ENCODE measurements at places on chromosomes 16 and 17.

- no peak for DNase-seq
Measured at GRCh38 chr17:34899643-34900291, 61.5 kb downstream of the CCT6B start.

- DNase-seq, result no peak
Measured at GRCh38 chr16:68382296-68382718, 66.0 kb downstream of the SMPD3 start.

DNA sequence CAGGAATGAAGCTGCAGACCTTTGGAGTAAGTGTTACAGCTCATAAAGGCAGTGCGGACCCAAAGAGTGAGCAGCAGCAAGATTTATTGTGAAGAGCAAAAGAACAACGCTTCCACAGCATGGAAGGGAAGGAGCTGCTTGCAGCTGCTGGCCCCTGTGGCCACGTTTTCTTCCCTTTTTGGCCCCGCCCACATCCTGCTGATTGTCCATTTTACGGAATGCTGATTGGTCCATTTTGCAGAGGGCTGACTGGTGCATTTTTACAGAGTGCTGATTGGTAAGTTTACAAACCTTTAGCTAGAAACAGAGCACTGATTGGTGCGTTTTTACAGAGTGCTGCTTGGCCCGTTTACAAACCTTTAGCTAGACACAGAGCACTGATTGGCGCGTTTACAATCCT is 841.5 kb downstream of the CDH11 start:
- DNase-seq, result no peak

DNA sequence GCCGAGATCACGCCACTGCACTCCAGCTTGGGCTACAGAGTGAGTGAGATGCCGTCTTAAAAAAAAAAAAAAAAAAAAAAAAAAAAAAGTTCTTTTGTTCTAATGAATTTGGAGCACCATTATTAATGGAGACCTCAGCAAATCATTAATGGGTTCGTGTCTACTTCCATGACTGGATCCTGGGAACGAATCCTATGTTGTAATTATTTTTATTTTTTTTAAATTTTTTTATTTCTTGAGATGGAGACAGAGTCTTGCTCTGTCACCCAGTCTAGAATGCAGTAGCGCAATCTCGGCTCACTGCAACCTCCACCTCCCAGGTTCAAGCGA is 30.7 kb downstream of the SPOP start:
- DNase-seq, result no peak

DNA sequence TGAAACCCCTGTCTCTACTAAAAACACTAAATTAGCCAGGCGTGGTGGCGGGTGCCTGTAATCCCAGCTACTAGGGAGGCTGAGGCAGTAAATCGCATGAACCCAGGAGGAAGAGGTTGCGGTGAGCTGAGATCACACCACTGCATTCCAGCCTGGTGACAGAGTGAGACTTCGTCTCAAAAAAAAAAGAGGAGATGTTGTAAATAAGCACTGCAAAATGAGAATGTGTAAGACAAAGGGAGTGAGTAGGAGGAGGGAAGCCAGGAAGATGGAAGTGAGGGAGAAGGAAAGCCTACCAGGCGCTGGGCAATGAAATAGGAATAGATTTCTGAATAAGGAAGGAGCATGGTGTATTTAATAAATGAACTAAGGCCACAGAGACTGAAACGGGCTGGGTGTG is 8.7 kb upstream of the PRPF8 start:
- no peak for DNase-seq

- DNase-seq, result no peak
Measured at GRCh38 chr17:76820039-76820438, 48.2 kb upstream of the MGAT5B start.

- no peak for DNase-seq
Measured at GRCh38 chr16:52256310-52257078, 290.4 kb downstream of the TOX3 start.

DNA sequence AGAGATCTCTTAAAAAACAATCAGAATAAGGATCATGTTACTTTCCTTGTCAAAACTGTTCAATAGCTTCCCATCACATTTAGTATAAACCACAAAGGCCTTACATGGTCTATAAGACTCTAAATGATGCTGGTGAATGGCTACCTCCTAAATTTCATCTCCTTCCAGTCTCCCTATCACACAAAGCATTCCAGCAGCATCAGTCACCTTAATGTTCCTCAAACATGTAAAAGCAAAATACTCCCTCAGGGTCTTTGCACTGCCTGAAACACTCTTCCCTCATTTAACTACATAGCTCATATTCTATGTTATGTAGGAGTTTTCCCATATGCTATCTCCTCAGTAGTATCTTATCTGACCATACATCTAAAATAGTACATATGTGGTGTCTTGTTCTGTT is 53.5 kb upstream of the INTS2 start:
- no peak for DNase-seq

DNA sequence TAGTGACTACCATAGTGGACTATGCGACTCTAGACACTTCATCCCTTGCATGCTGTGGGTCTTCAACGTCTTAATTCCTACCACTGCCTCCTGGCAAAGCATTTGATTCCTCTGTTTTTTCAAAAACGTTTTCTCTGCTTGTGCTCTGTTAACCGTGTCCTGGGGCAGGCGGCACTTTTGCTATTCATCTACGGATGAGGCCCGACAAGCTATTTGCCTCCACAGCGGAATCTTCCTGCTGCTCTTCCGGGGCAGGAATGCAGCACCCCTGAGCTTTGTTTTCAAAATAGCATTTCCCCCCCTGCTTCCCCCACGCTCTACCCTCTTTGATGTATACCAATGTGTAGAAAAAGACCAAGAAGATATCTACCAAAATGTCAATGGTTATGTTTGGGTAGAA is 39.8 kb upstream of the METTL16 start:
- no peak for DNase-seq

GRCh38 chr17:35257208-35257659 is 14.4 kb downstream of the SLFN5 start:
- no peak for DNase-seq

GRCh38 chr17:4375039-4375748 is 8.7 kb upstream of the UBE2G1 start:
- DNase-seq, result no peak

GRCh38 chr16:69814561-69814960 is 52.4 kb downstream of the WWP2 start:
- DNase-seq, result no peak

DNA sequence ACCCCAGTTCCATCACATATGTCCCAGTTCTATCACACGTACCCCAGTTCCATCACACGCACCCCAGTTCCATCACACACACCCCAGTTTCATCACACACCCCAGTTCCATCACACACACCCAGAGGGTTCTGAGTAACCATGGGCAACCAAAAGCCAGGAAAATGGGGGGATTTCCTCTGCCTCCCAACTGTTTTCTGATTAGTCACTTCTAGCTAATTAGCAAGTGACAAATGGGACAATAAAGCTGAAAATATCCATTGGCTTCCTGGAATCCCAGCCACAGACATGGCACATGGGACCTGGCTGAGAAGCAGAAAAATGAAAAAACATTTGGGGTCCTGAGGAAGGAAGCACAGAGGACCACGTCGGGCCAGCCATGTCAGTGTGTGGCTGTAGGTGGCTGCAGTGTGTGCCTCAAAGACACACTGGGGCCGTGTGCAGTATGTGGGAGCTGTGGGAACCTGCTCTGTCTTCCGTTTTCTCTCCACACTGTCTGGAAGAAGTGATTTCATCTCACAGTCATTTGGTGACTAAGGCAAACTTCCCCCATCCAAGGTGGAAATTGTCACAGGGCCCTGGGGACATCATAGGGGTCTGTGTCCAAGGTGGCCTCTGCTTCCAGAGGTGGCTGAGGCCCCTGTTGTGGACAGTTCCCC is 106.7 kb downstream of the CMIP start:
- DNase-seq, result no peak

GRCh38 chr17:11739351-11739750 is 141.1 kb downstream of the DNAH9 start:
- no peak for DNase-seq

- no peak for DNase-seq
Measured at GRCh38 chr16:57619133-57619605, 9.3 kb upstream of the ADGRG1 start.

DNA sequence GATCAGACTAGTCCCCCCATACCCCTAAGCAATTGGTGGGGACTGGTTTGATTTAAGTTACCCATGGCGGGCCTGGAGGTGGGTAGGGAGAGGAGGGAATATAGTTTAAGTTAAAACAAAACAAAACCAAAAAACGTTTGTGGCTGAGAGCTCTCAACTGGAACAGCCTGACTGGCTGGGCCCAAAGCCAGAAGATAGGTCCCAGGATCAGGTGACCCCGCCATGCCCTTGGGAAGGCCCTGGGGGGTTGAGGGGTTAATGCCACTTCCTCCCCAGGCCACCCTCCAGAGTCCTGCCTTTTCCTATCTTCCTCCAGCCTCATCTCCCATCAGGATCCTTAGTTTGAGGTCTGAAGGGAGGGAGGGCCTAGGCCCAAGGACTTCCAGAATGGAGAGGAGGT is 82.3 kb upstream of the LHX1 start:
- DNase-seq, result no peak

GRCh38 chr17:74682028-74682427 is 30.7 kb downstream of the CD300LF start:
- DNase-seq, result no peak

GRCh38 chr17:30920683-30921543 is 832 bp upstream of the ADAP2 start:
- DNase-seq, result no peak

- no peak for DNase-seq
Measured at GRCh38 chr16:46690281-46691178, 1.1 kb downstream of the ORC6 start.

- DNase-seq, result no peak
Measured at GRCh38 chr16:75085556-75085955, 31.0 kb downstream of the LDHD start.

DNA sequence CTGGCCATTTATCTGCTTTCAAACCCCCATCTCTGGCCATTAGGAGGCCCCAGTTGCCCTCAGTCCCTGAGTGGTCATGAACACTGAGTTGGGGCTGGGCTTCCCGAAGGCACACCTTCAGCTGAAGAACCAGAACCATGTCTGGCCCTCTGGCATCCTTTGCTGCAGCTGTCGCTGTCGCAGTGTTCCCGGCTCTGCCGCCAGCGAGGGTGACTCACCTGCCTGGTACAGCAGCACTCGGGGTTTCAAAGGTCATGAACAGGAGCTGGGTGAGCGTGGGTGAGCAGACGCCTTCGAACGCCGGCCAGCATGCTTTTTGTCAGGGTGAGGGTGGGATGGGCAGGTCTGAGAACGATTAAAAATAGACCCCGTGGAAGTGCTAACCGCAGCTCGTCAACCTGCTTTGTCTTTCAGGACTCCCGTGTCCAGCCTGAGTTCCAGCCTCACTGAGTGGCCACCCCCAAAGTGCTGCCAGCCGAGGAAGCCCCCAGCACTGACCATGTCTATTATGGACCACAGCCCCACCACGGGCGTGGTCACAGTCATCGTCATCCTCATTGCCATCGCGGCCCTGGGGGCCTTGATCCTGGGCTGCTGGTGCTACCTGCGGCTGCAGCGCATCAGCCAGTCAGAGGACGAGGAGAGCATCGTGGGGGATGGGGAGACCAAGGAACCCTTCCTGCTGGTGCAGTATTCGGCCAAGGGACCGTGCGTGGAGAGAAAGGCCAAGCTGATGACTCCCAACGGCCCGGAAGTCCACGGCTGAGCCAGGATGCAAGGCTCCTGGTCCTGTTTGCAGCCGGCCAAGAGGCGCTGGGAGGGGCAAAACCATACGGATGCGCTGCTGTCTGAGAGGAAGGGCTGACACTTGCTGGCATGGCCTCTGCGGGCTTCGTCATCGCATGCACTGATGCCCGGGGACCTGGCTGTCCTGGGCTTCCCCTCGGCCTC is 7.6 kb downstream of the SNN start:
- no peak for DNase-seq

DNA sequence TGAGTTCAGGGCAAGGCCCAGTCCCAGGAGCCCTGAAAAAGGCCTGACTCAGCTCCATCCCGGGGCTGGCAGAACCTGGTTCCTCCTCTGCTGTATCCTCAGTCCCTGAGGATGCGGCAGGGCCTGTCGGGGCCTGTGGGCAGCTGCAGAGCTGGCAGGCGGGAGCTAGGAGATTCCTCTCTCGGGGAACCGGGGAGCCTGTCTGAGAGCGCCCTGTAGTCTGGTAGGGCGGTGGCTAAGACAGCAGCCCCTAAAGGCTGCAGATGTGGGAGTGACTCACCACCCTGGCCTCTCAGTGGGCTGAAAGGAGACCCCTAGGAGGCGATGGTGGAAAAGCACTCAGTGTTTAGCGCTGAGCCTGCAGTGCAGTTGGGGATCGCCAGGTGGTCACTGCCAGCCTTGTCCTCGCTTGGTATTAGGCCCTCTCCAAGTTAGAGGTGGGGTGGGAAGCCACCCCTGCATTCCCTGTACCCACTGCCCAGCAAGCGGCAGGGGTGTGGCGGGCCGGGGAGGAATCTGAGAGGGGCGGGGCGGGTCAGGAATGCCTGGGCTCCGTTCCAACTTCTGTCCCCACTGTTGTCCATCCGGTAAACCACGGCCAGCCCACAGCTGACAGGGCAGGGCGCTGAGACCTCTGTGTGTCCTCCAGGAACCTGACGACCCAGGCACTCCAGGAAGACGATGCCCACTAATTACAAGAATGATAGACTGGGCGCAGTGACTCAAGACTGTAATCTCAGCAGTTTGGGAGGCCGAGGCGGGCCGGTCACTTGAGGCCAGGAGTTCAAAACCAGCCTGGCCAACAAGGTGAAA is 29.5 kb upstream of the CDH1 start:
- DNase-seq, result no peak

DNA sequence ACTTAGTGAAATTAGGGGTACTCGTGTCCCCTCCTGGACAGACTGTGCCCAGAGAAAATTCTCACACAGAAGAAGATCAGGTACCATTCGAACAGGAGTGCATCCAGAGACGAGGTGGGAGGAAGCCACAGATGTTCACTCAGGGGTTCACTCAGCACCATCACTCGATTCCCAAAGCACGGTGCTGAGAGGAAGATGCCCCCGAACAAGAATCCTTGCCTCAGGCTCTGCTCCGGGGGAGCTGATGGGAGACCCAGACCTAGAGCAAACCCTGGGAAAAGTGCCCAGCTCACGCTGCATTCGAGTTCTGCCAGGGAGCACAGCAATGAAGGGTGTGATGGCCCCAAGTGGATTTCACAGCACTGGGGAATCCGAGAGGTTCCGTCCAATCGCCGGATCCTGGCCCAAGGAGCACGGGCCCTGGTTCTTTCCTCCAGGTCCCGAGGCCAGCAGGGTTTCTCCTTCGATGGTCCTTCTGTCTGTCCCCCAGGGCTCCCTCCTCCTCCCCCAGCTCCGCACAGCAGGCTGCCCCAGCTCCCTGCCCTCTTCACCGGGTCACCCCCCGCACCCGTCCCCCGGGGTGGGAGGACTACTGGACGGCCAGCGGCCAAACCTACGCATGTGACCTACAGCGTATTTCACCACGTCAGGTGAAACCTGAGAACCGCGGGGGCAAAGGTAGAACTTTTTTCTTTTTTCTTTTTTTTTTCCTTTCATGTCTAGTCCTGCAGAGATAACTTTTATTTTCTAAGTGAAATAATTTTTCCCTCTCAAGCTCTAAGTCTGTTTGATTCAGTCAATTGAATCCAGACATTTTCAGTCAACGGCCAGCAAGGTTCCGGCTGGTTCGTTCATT is 10.2 kb upstream of the UBE2I start:
- DNase-seq, result no peak

- no peak for DNase-seq
Measured at GRCh38 chr17:10372906-10373305, at the start of gene MYH13. MYH13 (minus strand) TSS chr17:10373006; CDS start chr17:10364530, 8,476 bp downstream.

All from hematopoietic multipotent progenitor cell treated with erythropoietin and hydrocortisone succinate and interleukin-3 and kit ligand, for 17 days (in vitro differentiated cells).